Small intestine (tissue), 16 donors: ENCODE measurements at places on chromosomes 2 and 18.

- DNase-seq: no peak
Measured at GRCh38 chr18:54440292-54440691, 82.6 kb downstream of the C18orf54 start.

DNA sequence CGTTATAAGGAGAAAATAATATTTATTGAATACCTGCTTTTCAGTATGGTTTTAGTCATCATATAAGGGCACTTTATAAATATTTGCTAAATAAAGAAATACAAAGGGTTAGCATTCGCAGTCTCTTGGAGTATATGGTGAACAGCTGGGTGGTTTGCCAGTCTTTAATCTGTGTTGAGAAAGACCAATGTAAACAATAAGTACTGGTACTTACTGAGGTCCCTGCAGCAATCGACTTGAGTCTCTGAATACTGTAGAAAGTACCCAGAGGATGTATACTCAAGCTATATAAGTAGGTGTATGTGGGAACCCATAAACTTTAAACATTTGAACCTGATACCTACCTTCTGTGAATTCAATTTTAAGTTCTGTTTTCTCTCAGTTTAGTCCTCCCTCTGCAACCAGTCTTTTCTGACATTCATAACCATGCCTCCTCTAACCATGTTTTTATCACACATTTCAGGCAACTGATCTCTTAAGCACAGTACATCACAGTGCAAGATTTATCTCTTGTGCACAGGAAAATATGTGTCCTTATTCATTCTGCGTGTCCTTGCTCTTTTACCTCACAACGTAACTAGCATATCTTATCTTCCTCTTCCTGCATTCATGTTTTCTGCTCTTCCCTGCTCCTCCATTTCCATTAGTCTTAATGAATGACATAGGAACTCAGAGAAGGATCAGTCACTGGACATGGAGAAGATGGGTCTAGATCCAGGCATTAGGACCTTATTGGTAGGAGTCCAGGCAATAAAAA is 21.7 kb downstream of the C18orf63 start:
- no peak for DNase-seq

DNA sequence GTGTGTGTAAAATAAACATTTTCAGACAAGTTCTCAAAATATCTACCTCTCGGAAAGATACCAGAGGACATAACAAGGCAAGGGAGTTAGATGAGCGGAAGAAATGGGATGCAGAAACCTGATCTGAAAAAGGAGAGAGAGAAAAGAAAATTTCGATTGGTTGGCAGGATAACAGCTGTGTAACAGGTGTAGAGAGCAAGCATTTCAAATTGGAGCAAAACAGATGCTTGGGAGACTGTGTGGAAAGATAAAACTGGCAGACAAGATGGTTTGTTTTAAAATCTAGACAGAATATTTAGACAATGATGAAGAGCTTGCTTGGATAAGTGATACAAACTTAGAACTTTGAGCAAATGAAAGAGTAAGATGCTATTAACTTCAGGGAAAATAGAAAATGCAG is 20.2 kb downstream of the CHST9 start:
- no peak for DNase-seq

DNA sequence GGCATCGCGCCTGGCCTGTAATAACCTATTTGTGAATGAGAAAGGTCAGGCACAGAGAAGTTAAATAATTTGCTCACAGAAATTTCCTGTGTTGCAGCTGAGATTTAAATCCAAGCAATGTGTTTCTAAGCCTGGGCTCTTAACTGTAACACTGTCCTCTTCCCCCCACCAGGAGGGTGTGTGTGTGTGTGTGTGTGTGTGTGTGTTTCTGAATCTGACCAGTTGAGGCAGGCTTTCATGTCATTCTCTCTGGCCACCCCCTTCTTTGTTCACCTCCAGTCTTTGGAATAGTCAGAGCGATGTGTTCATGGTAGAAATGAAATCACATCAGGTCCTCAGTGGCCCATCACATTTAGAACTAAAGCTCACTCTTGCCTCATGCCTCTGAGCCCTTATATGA is 81.2 kb downstream of the NEDD4L start:
- no peak for DNase-seq

- DNase-seq: no peak
Measured at GRCh38 chr18:59005262-59005661, 134.4 kb upstream of the SEC11C start.
